Nephron progenitor cell (in vitro differentiated cells): ENCODE measurements at places on chromosomes 3 and 15.

DNA sequence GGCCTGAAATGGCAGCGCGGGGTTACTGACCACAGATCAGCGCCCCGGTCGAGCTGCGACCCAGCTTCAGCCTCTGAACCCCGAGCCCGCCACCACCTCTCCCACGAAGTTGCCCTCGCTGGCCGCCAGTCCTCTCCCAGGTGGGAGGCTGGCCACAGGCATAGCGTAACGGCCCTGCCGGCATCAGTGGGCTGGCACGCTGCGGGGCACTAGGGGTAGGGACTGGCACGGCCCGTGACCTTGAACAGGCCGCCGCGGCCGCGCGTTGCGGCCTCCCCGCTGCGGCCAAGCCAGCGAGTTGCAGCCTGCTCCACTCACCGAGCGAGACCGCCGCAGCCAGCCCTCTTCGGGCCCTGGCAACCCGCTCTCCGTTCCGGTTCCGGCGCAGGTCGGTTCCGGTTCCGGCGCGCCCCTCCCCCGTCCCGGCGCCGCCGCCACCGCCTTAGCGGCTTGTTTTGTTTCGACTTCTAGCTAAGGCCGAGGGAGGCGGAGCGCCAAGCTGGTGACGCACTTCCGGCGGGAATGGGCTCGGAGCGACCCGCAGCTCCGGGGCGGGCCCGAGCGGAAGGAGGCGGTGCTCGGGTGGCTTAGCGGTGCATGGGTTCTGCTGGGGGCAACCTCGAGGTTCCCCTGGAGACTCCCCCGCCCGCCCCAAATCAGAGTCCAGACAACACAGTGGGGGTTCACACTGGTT is at the start of gene USP19:
Gene USP19 (minus strand): TSS at position 386 of the 694 bp plus-strand sequence. CDS start 1,678 bp downstream, outside the sequence.
- H3K27ac ChIP-seq, result peak within 1 kb of the TSS; percentile 96
- peak; percentile 93 for DNase-seq
- no peaks in the 10 kb centered on the region for H3K27me3 ChIP-seq
- H3K36me3 ChIP-seq, result peaks cover 33% of the 10 kb centered on the region
- peaks cover 13% of the 10 kb centered on the region for H3K4me1 ChIP-seq

GRCh38 chr3:120475722-120476377 is 25.1 kb upstream of the FSTL1 start:
- H3K27ac ChIP-seq, result no peak overlapping the region
- no peaks in the 10 kb centered on the region for H3K4me1 ChIP-seq
- DNase-seq, result no peak
- peaks cover 2% of the 10 kb centered on the region for H3K27me3 ChIP-seq
- H3K4me3 ChIP-seq, result no peak overlapping the region
- no peaks in the 10 kb centered on the region for H3K36me3 ChIP-seq

- H3K4me1 ChIP-seq, result no peaks in the 10 kb centered on the region
- no peak overlapping the region for H3K27ac ChIP-seq
- DNase-seq, result no peak
- H3K4me3 ChIP-seq, result no peak overlapping the region
- H3K36me3 ChIP-seq, result no peaks in the 10 kb centered on the region
- no peaks in the 10 kb centered on the region for H3K27me3 ChIP-seq
Measured at GRCh38 chr3:143166376-143166775, 46.8 kb downstream of the CHST2 start.

GRCh38 chr3:155555479-155556060 is 189.3 kb downstream of the PLCH1 start:
- no peaks in the 10 kb centered on the region for H3K27me3 ChIP-seq
- peaks cover 44% of the 10 kb centered on the region for H3K36me3 ChIP-seq
- no peak overlapping the region for H3K27ac ChIP-seq
- no peak for DNase-seq

GRCh38 chr3:60146121-60146520 is 1096.3 kb upstream of the CFAP20DC start:
- H3K27me3 ChIP-seq, result peaks cover 4% of the 10 kb centered on the region
- peaks cover 16% of the 10 kb centered on the region for H3K4me1 ChIP-seq
- no peak overlapping the region for H3K27ac ChIP-seq
- DNase-seq, result no peak

- H3K27me3 ChIP-seq, result peaks cover 3% of the 10 kb centered on the region
- no peak overlapping the region for H3K27ac ChIP-seq
- no peak overlapping the region for H3K4me3 ChIP-seq
- peaks cover 2% of the 10 kb centered on the region for H3K4me1 ChIP-seq
- no peak for DNase-seq
- H3K36me3 ChIP-seq, result no peaks in the 10 kb centered on the region
Measured at GRCh38 chr3:186322761-186323160, 39.3 kb downstream of the DGKG start.

DNA sequence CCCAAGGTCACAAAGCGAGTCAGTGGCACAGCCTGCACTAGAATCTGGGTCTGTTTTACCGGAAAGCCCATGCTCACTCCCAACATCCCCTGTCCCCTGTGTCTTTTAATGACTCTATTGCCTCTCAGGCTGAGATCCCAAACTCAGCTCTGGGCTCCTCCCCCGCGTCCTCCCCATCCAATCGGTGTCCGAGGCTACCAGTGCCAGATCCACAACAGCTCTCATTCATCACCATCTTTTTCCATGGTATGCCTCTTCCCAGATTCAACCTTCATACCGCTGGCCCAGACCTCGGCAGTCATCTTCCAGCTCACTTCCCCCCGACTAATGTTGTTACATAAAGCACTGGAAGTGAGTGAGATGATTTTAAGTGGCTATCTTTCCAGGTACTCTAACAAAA is 16.1 kb upstream of the KY start:
- H3K36me3 ChIP-seq, result no peaks in the 10 kb centered on the region
- no peak overlapping the region for H3K27ac ChIP-seq
- no peak for DNase-seq

GRCh38 chr15:79004336-79004735 is 59.5 kb upstream of the CTSH start:
- H3K4me3 ChIP-seq, result no peak overlapping the region
- peaks cover 17% of the 10 kb centered on the region for H3K27me3 ChIP-seq
- H3K27ac ChIP-seq, result no peak overlapping the region
- H3K36me3 ChIP-seq, result no peaks in the 10 kb centered on the region
- H3K4me1 ChIP-seq, result peaks cover 24% of the 10 kb centered on the region

DNA sequence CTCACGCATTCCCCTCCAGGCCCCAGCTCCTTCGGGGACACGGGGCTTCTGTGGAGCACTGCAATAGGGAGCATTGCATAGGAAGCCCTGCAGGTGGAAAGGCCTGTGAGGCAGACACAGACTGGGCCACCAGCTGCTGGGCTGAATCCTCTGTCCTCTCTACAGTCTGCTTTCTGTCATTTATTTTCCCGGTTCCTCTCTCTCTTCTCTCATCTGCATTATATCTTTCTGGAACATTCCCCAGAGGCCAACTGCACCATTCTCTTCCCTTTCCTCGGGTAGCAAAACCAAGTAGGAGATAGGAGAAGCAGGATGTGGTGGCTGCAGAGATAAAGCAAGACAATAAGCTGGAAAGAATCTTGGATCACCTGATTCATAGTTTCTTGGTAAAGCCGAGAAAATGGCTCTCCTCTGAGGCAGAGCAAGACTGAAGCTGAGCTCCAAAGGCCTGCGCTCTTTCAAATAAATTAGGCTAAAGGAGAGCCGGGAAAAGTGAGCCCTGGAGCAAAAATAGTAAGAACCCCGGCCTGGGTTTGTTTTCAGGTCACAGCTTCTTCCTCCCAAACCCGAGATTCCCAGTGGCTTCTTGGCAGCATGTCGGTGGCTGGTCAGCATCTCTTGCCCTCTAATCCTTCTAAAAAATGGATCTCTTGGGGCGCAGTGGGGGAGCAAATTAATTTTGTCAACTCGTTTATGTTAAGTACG is 5.3 kb downstream of the TM4SF4 start:
- H3K36me3 ChIP-seq, result no peaks in the 10 kb centered on the region
- H3K4me3 ChIP-seq, result no peak overlapping the region
- peaks cover 2% of the 10 kb centered on the region for H3K27me3 ChIP-seq
- H3K4me1 ChIP-seq, result peaks cover 19% of the 10 kb centered on the region

- peak overlapping the region; percentile 34 for H3K27ac ChIP-seq
- peaks cover 70% of the 10 kb centered on the region for H3K4me1 ChIP-seq
- no peak for DNase-seq
- peak overlapping the region; percentile 15 for H3K4me3 ChIP-seq
Measured at GRCh38 chr15:98873441-98874218, 134.0 kb downstream of the PGPEP1L start.

GRCh38 chr3:180420016-180420415 is 181.9 kb upstream of the TTC14 start:
- no peak overlapping the region for H3K27ac ChIP-seq
- no peak overlapping the region for H3K4me3 ChIP-seq
- no peak for DNase-seq
- H3K4me1 ChIP-seq, result no peaks in the 10 kb centered on the region
- H3K27me3 ChIP-seq, result no peaks in the 10 kb centered on the region
- H3K36me3 ChIP-seq, result no peaks in the 10 kb centered on the region
